ENCODE measurements at places on chromosomes 2 and 18.

GRCh38 chr18:58476516-58477256 lies 152.2 kb downstream of the ALPK2 start:
- no peak for DNase-seq

- no peak for DNase-seq
These were observed 148.6 kb downstream of the NCK2 start for GRCh38 chr2:105893011-105893995.

DNA sequence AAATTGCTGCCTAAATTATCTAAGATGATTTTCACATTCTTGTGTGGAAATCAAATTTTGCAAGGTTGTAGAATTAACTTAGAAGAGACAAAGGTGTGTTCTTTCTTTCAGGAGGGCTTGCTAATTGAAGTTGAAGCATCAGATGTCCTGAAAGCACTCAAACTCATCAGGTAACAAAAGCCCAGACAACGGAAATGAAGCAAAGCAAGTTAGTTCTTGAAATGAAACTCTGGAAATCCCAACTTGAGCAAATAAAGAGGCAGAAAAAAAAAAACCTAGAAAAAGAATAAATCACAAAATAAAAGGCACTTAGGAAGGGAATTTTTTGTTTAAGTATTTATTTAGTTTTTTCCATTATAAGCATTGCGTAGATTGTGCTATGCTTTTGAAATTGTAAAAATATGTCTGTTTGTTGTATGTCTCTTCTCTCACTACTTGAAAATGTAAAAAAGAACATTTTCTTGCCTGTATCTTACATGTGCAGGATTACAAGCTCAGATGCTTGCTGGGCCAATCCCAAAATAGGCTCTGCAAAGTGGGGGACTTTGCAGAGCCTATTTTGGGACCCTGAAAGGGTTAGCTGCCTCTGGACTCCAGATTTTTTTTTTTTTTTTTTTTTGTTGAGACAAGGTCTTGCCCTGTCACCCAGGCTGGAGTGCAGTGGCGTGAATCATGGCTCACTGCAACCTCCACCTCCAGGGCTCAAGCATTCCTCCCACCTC lies 46.7 kb downstream of the FAM161A start:
- DNase-seq: peak; percentile 16

GRCh38 chr2:173034143-173034542 lies 41.5 kb upstream of the MAP3K20 start:
- no peak for DNase-seq

DNA sequence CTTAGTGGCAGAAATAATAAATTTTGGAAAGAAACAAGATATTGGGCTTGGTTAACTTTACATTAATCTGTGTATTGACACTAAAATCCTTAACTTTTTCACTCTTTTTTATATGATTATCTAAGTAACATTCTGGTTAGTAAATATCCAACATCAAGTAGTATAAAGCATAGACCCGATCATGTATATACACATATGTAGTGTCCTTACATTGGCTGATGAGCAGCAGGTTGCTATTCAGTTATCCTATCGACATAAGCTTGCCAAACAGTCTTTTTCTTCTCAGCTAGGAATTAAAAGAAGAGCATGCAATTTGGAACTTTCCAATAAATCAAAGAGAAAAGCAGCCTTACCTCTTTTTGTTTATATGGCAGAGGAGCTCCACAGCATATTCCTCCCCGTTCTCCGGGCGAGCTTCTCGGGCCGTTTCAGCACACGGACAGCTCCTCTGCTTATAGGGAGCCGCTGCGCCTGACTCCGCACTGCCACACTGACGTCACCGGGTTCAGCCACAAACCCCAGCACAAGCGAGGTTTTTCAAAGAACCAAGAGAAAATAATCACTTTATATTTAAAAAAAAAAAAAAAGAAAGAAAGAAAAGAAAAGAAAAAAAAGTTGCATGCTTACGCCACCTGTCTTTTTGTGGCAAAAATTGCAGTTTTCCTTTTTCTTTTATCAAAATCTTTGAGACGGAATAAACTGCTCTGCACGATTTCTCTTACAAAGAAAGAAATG lies at the start of gene SCG2:
Gene SCG2 (minus strand): TSS at position 430 of the 735 bp plus-strand sequence. CDS start 3,079 bp downstream, outside the sequence.
- DNase-seq: peak; percentile 36

GRCh38 chr2:176879426-176879995 lies 333.1 kb upstream of the HNRNPA3 start:
- no peak for DNase-seq

GRCh38 chr2:23512778-23513177 lies 127.8 kb downstream of the KLHL29 start:
- no peak for DNase-seq

DNA sequence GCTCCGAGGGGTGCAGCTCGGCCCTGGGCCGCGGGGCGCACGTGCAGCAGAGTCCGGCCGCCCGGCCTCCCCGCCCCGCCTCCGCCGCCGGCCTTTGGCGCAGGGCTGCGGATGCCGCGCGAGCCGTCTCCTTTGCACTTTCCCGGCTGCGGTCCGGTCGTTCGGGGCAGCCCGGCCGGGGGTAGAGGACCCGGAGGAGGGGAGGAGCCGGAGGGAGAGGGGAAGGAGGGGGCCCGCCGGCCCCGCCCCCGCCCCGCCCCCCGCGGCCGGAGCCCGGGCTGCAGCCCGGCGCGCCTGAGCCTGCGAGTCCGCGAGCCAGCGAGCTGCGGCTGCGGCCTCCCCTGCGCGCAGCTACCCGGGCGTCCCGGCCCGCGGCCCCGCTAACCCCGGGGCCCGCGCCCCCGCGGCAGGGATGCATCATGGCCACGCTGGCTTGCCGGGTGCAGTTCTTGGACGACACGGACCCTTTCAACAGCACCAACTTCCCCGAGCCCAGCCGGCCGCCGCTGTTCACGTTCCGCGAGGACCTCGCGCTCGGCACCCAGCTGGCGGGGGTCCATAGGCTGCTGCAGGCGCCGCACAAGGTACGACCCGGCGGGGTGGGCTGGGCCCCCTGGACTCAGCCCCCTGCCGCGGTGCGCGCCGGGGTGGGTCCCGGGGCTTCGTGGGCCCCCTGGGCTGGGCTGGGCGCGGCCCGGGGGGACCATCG lies at the start of gene FHOD3:
Gene FHOD3 (plus strand): TSS at position 297 of the 709 bp plus-strand sequence. CDS start 123 bp downstream, at position 420.
- no peak for DNase-seq

DNA sequence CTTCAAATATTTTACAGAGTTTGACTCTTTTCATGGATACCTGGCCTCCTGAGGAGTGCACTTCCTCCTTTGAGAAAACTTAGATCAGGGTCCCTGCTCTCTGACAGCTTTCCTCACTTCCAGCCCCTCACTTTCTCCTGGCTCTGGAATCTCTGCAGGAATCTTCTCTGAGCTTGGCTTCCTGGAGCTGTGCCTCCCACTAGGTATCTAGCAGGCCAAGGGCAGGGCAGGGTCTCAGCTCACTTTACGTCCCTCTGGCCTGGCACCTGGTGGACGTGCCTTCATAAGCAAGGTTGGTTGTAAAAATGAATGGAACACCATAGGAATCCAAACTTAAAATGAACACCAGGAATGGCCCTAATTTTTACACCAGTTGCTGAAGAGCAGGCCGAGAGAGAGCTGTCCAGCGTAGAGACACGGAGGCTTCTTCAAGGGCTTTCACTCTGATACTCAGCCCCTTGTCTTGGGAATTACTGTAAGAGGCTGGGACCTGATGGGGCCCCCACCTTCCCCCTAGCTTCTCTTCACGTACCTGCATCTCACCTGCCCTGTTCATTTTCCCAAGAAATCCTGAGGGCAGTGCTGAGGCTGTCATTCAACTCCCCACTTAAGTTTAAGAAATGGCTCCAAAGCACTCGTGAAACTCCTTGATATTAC lies 426.9 kb upstream of the ID2 start:
- DNase-seq: no peak

DNA sequence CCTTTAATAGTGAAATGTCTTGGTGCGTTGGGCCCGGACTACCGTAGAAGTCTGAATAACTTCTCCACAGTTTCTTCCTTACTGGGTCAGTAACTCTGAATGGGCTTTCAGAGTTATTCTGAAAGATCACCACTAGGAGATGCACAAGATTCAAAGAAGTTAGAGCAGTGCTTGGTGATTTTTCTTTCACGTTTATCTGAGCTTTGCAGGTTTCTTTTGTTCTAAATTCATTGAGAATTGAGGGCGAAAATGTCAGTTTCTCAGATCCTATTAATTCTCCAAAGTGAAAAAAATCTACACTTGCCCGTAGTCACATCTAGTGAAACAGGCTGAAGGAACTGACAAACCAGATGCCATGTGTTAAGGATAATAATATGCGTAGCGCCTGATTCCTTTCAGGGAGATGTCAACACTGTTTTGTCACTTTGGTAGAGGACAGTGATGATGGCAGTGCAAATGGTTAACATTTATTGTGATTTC lies 70.1 kb downstream of the QPCT start:
- DNase-seq: peak; percentile 54

- no peak for DNase-seq
These were observed 34.9 kb downstream of the EFR3B start for GRCh38 chr2:25076749-25077148.

GRCh38 chr2:18265614-18266586 lies 294.6 kb downstream of the RDH14 start:
- no peak for DNase-seq

DNA sequence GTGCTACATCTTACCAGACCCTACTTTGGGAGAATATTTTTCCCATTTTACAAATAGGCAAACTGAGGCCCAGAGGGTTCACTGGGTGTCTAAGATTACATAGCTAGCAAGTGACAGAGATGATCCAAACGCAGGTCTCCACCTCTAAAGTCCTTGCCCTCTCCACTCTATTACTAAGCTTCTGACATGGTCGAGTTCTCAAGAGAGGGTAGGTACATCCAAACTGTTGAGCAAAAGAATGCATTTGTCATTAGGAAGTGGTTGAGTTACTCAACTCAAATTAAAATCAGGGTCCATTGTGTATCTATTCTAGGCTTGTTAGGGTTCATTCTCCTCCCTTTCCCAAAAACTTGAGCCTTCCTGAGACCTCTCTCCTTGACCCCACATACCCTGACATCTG lies 680.6 kb upstream of the FANCL start:
- DNase-seq: no peak

DNA sequence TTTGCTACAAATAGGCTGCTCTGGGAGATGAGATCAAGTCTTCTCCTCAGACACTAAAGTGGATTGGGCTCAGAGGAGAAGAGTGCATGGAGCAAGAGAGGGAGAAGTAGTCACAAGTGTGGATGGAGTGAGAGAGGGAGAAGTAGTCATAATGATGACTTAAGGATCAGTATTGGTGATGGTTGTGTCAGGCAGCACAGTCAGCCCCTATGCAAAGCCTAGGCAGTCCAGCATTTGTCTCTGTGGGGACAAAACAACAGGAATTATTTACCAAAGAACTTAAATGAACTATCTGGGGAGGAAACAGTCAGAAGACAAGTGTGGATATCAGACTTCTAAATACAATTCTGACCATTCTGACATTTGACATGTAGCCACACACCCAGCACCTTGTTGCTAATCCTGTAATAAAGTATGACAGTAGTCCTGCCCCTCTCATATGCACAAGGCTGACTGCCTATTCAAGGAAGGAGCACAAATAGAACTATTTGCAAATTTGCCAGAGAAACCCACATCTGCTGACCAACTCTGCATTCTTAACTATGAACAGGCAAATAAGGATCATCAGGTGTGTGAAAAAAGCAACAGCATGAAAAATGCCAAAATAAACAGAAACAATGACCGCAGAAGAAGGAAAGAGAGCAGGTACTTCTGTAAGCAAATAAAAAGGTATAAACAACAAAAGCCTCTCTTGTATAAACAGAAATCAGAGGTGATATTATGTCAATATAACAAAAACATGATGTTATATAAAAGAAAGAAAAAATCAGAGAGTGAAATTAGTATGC lies 1597.9 kb upstream of the ACVR2A start:
- no peak for DNase-seq

DNA sequence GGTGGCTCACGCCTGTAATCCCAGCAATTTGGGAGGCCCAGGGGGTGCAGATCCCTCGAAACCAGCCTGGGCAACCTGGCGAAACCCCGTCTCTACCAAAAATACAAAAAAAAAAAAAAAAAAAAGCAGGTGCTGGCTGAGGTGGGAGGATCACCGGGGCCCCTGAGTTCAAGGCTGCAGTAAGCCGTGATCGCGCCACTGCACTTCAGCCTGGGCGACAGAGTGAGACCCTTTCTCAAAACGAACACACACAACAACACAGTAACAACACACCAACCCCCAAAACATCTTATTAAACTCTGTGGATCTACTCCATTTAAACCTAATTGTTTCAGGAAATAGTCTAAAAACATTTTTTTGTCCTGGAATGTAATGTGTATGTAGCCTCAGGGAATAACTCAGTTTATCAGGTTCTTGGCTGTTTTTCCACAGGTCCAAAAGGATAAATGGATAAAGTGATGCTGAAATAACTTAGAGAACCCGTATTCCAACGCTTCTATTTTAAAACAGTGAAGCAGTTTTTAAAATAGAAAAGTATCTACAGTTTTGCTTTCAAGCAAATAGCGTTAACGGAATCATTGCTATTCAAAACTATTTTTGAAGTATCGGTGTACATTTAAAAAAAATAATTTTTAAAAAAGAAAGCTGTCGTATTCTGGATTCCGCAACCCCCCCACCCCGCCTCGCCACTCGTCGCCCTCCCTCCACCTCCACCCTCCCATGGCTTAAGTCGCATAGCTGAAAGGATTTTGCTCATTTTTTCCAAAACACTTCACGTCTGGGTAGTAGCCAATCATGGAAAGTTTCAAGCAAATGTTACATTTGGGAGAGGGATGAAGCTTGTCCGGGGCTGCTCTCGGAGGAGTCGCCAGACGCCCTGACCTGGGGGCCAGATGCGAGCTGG lies 895 bp upstream of the GLS start:
- DNase-seq: peak; percentile 40

DNA sequence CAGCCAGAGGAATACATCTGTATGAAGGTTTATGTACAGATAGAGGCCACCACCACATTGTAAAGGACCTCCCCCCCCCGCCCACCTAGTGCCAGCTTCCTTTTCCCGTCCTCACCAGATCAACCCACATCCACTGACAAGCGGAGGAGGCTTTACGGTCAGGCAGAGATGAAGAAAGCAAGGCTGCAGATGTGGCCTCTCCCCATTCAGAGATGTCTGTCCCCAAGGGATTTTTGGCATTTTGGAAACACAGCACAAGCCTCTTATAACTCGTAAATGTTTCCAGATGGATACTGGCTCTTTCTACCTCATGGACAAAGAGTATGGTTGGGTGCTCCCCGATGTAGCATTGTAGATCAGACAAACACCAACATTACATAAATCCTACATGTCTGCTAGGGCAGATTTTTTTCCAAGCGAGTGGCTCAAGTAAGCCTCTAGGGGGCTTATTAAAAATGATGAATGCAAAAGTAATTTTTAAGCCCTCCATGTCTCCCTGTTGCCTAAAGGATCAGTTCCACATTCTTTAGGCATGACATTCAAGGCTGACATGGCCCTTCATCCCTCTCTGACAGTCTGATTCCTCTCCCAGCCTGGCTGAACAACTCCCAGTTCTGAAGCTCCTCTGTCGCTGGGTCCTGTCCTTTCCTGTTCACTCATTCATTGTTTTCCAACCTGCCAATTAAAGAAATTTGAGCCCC lies 11.7 kb downstream of the VIT start:
- DNase-seq: no peak

Measured in activated CD4-positive, alpha-beta T cell treated with anti-CD3 and anti-CD28 coated beads, Interleukin-2, amount 50 U/mL, for 16 hours (primary cell).